ENCODE measurements at places on chromosomes 2 and 18.

DNA sequence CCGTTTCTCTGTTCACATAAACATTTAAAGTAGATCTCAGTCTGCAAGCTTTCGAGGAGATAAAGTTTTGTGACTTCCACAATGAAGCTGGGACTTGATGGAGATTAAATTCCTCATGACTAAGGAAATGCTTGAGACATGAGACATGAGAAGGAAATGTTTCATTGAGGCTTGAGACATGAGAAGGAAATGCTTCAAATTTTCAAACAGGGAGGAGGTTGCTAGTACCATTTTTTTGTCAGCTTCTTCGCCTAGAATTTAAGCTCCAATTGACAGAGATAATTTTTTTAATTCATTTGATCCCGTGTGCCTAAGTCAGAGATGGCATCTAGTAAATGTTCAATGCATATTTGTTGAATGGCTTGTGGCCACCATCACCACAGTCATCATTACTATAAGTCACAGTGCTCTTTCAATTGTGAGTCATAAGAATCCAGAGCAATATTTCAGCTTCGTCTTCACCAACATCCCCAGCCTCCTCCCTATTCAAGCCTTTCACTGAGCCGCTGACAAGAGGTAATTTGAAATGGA lies 543 bp upstream of the MARCHF4 start:
- no peak for DNase-seq

- DNase-seq = no peak
Observed at GRCh38 chr18:474416-474815, 26.1 kb downstream of the COLEC12 start.

DNA sequence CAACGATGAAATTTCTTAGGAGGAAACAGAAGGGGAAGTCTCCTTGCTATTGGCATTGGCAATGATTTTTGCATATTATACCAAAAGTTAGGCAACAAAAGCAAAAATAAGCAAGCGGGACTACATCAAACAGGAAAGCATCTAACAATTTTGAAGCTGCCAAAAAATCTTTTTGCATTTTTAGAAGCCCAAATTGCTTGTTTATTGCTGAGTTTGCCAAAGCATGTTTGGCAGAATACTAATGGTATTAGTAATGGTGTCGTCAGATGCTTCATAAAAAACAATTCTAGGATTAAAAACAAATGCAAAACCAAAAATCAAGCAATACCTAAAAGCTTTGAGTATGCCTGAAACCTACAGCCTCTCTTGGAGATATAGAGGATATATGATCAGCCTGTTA lies 80.0 kb downstream of the GALR1 start:
- DNase-seq = no peak

DNA sequence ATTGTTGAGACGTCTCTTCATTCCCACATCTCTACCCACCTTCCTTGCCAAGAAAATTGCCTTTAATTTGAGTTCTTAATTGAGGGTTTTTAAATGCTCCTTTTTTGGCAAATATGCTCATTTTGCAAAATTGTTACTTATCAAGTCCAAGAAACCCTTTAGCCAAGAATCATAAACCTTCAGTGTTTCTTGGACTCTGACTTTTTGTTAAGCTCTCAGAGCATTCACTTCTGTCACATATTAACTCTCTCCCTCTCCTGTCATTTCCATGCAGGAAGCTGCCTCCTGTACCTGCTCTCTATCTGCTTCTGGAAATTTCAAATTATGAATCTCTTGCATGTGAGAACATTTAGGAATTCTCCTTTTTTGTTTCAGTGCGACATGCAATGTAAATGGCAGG lies 100.0 kb upstream of the PIEZO2 start:
- no peak for DNase-seq

DNA sequence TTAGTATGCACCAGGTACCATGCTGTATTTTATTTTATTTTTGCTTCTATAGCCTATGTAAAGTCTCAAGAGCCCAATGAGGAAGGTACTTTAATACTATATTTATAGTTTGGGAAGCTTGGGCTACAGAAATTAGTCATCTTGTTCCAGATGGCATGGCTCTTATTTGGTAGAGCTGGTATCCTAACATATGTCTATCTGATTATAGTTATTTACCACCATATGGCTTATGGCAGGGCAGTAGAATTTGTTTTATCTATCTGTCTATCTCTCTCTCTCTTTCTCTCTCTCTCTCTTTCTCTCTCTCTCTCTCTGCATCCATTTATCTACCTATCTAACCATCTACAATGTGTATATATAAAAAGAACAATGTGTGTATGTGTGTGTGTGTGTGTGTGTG lies 1293.7 kb upstream of the SLC39A10 start:
- DNase-seq = no peak

- no peak for DNase-seq
Observed at GRCh38 chr2:69260666-69261065, 126.4 kb downstream of the GFPT1 start.

GRCh38 chr2:7801212-7801611 lies 880.6 kb upstream of the ID2 start:
- DNase-seq = no peak

GRCh38 chr18:29217124-29217915 lies 1040.4 kb upstream of the CDH2 start:
- DNase-seq = no peak

GRCh38 chr2:212692466-212692865 lies 153.9 kb upstream of the ERBB4 start:
- DNase-seq = no peak

DNA sequence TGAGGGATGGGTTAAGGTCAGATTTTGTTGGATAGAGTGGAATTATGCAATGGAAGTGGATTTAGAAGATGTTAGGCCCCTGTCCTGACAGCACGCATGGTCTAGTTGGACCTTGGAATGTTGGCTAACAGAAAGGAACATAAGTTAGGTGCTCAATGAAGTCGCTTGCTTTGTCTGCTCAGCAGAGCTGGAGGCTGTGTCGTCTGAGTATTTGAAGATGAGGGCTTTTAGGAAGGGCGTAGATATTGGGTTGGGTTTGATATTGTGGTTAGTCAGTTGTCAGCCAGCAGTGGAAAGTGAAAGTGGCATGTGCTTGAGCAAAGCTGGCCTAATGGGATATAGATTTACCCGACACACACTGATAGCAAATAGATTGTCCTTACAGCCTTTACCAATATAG lies 239.3 kb downstream of the PRKCE start:
- peak; percentile 76 for DNase-seq

DNA sequence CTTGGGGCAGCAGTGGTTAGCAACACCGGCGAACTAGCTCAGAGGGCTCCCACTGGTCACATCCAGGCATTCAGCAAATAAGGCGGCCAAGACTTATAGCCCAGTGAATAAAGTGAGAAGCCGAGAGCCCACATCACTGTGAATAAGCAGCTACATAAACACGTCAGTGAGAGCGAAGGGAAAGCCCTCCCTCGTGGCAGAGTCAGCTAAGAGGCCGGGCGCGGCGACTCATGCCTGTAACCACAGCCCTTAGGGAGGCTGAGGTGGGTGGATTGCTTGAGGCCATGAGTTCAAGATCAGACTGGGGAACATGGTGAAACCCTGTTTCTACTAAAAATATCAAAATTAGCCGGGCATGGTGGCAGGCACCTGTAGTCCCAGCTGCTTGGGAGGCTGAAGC lies 5.2 kb downstream of the D2HGDH start:
- no peak for DNase-seq

DNA sequence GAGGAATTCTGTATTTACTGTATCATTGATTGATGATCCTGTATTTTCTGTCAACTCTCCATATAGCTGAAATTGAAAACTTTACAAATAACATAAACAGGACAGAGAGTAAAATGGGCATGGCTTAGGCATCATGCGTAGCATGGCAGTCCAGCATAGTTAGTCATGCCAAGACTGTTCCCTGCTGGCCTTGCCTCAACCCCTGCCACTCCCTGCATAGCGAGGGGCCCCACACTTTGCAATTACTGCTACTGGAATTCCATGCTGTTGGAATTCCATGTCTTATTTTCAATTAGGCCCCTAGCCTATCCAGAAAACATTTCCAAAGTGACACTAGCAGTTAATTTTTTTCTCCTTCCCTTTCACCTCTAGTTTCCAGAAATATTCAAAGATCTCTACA lies 15.1 kb upstream of the SOX11 start:
- DNase-seq = no peak

- DNase-seq = no peak
Observed at GRCh38 chr18:24063121-24063731, 48.7 kb downstream of the TTC39C start.

GRCh38 chr2:234544659-234545611 lies 48.1 kb upstream of the ARL4C start:
- peak; percentile 53 for DNase-seq

DNA sequence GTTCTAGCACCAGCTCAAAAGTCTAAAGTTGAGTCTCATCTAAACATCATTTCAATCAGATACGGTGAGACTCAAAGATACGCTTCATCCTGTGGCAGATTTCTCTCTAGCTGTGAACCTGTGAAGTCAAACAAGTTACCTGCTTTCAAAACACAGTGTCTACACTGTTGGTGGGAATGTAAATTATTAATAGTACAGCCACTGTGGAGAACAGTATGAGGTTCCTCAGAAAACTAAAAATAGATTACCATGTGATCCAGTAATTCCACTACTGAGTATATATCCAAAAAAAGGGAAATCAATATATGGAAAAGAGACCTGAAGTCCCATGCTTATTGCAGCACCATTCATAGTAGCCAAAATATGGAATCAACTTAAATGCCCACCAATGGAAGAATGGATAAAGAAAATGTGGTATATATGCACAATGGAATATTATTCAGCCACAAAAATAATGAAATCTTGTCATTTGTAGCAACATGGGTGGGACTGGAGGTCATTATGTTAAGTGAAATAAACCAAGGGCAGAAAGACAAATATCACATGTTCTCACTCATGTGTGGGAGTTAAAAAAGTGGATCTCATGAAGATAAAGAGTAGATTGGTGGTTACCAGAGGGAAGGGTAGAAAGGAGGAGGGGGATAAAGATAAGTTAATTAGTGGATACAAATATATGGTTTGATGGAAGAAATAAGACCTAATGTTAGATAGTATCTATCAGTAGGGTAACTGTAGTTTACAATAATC lies 11.7 kb downstream of the UBR3 start:
- peak; percentile 57 for DNase-seq

- peak; percentile 48 for DNase-seq
Observed at GRCh38 chr2:16860627-16861026, 195.0 kb upstream of the CYRIA start.

- no peak for DNase-seq
Observed at GRCh38 chr2:68579689-68580088, 63.7 kb upstream of the PROKR1 start.

GRCh38 chr2:28544922-28545589 lies 49.2 kb downstream of the PLB1 start:
- DNase-seq = no peak

GRCh38 chr2:205755923-205756322 lies 73.6 kb downstream of the NRP2 start:
- no peak for DNase-seq

- DNase-seq = peak; percentile 67
Observed at GRCh38 chr2:233404222-233404621, 49.9 kb downstream of the DGKD start.

- DNase-seq = no peak
Observed at GRCh38 chr18:24585996-24586566, 125.6 kb downstream of the HRH4 start.

DNA sequence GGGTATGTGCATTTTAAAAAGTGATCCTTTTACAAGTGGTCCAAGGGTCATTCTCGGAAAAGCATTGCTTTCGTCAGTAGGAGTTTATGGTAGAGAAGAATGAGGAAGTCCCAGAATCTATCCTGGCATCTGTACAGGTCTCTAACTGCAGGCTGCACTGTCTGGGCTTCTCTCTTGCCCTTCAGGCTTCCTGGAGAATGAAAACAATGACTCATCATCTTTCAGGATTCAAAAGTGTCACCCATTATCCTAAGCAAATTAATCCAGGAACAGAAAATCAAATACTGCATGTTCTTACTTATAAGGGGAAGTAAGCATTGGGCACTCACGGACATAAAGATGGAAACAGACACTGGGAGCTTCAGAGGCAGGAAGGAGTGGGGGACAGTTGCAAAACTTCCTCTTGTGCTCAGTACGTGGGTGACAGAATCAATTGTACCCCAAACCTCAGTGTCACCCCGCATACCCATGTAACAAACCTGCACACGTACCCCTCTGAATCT lies 60.2 kb upstream of the TXNDC2 start:
- peak; percentile 98 for DNase-seq

GRCh38 chr2:28445448-28446258 lies 50.2 kb upstream of the PLB1 start:
- DNase-seq = no peak

GRCh38 chr2:229342376-229342775 lies 71.3 kb upstream of the PID1 start:
- peak; percentile 4 for DNase-seq

- DNase-seq = no peak
Observed at GRCh38 chr2:238868067-238868524, 20.2 kb downstream of the TWIST2 start.

DNA sequence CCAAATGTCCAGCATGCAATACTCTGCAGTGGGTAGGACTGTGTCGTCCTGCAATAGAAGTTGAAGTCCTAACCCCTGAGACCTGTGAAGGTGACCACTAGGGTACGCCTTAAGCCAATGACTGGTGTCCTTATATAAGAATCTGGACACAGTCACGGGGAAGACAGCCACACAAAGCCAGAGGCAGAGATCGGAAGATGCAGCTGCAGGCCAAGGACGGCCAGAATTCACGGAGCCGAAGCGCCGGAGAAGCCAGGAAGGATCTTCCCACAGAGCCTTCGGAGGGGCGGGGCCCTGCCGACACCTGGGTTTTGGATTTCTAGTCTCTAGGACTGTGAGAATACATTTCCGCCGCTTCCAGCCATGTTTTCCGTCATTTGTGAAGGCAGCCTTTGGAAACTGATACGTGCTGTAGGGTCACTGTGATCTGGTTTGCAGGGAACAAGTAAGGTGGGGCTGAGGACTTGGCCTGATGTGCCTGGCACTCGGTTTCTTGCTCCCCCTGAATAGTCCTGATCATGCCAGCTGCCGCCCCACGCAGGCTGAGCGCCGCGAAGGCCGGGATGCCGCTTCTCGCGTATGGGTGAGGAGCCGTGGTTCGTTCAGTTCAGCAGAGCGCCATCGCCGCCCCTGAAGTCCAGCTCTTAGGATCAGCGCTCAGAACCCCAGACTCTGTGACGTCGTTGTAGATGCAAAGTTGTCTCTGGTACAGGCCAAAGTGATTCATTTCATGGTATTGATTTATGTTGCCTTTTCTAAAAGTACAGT lies 38.7 kb downstream of the PTGR3 start:
- DNase-seq = no peak

- no peak for DNase-seq
Observed at GRCh38 chr18:56221195-56222065, 417.0 kb downstream of the TXNL1 start.

GRCh38 chr2:15601681-15602080 lies 10.0 kb downstream of the DDX1 start:
- DNase-seq = no peak

DNA sequence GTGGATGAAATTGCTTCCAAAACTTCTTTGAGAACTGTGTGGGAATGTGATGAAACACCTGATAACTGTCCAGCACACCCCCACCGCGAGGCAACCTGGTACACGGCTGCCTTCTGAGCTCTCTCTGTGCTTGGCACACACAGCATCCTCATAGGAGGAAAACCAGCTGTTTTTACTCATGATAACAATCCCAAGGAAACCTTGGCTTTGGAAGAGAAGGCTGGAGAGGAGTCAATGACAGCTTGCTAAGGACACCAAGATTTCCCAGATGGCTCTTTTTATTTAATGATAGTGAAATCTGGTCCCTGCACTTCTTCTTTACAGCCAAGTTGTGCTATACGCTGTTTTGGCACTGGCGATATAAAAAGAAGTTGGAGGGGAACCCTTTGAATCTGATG lies 232.5 kb upstream of the FN1 start:
- no peak for DNase-seq

GRCh38 chr2:154497019-154497418 lies 201.5 kb upstream of the KCNJ3 start:
- DNase-seq = no peak

- DNase-seq = no peak
Observed at GRCh38 chr2:238742066-238742465, 105.8 kb upstream of the TWIST2 start.
